ENCODE measurements at places on chromosomes 4 and X.

GRCh38 chr4:110612631-110613269 is 10.1 kb downstream of the PITX2 start:
- no peak for DNase-seq

GRCh38 chrX:110723844-110724243 is 71.8 kb downstream of the CHRDL1 start:
- DNase-seq, result no peak

- no peak for DNase-seq
Observed at GRCh38 chr4:73732759-73733431, 7.5 kb upstream of the CXCL8 start.

DNA sequence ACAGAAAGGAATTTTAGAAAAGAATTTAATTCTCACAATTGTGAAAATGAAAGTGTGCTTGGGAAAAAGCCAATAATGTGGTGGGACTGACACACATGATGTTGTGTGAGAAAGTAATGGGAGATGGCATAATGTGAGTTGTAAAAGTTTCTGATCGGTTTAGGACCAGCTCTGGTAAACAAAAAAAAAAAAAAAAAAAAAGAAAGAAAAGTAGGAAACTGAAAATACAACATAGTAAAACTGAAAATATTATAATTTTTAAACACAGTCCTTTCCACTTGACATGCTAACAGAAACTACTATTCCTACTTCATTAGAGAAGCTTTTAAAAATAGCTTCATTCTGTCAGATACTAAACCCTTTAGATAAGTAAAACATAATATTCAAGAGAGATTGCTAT is 28.2 kb downstream of the RAP1GDS1 start:
- no peak for DNase-seq

- no peak for DNase-seq
Observed at GRCh38 chr4:52743444-52744019, 7.7 kb downstream of the ERVMER34-1 start.

GRCh38 chrX:153673428-153674218 is at the start of gene PNCK:
Gene PNCK, minus strand, starts transcription at chrX:153673813. Its CDS starts 737 bp downstream, at chrX:153673076.
- DNase-seq, result no peak

GRCh38 chr4:2768921-2769336 is 12.8 kb upstream of the TNIP2 start:
- DNase-seq, result no peak

DNA sequence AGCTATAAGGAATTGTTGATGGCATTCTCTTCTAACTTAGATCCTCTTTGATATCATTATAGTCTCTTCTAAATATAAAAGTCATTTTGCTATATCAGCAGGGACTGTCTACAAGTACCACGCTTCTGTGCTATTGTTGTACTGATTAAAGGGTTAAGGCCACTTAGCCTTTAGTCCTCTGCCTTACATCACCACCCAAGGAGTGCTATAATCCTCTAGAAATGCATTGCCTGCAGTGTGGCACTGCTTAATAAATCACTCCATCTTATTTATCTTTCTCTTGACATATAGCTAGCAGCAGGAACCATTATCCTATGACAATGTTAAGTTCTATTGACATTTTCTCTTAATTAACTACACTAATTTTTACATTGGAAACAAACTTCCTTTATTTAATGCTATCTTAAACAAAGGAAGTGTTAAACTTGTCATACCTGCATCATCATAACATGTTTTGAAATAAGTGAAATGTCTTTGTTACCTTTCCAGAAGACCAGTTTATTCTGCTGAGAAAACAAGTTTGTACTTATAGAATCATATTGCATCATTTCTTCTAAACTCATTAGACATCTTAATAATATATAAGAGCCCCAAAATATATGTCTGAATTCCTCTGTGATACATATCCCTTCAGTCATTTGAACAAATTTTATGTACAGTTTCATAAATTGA is 360.9 kb upstream of the ATOH1 start:
- no peak for DNase-seq

DNA sequence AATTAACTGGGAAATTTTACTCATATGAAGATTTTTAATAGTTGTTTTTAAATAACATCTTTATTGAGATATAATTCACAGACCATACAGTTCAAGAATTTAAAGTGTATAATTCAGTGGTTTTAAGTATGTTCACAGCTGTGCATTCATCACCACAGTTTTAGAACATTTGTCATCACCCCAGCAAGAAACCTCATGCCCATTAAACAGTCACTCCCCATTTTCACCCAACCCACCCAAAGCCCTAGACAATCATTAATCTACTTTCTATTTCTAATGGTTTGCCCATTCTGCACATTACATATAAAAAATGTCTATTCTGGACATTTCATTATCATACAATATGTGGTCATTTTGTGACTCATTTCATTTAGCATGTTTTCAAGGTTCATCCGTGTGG is 2.8 kb downstream of the UPRT start:
- no peak for DNase-seq

DNA sequence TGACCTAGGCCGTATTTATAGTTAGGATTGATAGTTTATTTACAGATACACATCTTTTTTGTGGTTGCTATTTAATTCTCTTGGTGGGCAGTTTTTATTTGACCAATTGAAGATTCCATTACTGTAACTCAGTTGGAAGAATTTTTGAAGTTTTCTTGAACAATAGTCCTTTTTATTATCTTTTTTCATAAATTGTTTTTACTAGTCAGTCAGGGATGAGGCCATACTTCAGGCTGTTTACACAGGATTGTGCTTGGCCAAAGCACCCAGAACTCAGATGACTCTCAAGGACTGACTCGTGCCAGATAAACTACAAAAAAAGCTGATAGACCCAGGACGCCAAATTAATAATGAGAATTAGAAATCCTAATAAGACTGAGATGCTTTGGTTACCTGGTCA is 7.0 kb downstream of the HERC3 start:
- no peak for DNase-seq

DNA sequence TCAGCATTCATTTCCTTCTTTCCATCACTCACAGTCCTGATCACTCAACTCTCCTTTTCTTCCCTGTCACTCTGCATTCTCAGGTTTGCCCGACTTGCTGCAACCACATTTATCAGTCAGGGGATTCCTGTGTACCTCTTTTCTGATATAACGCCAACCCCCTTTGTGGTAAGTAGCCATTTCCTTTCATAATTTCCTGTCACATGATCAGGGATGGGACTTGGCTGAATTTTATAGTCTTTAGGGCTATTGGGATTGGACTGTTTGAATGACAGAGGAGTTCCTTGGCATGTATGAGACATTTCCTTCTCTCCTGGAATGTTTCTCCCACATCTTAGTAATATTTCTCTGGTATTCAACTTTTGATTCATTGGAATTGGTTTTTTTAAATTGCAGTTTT is 11.0 kb downstream of the PGM2 start:
- no peak for DNase-seq

- DNase-seq, result no peak
Observed at GRCh38 chrX:52217494-52218160, 32.9 kb downstream of the MAGED4 start.

- no peak for DNase-seq
Observed at GRCh38 chrX:110383414-110383813, 24.8 kb downstream of the RTL9 start.

GRCh38 chr4:181323061-181323460 is 920.1 kb upstream of the TENM3 start:
- DNase-seq, result no peak

GRCh38 chr4:39987485-39987884 is 9.8 kb upstream of the PDS5A start:
- no peak for DNase-seq

DNA sequence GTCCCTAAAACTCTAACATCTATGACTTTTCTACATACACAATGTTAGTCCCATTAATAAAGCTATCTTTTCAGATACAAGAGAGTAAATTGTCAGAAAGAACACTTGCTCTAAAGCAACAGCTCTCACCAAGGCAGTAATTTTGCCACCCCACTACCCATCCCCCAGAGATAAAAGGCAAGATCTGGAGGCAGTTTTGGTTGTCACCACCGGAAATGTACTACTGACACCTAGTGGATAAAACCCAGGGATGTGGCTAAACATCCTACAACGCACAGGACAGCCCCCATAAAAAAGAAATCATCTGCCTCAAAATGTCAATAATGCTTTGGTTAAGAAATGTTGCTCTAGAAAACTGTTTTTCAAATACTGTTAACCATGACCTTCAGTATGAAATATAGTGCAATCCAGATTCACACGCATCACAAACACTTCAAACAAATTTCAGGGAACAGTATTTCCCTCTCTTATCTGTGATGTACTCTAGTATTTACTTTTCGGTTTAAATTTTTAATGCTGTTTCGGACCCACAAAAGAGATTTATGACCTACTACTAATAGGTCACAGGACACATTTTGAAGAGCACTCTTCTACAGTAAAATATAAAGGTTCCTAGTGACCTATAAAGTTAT is 5.1 kb downstream of the FBXL5 start:
- no peak for DNase-seq

- DNase-seq, result no peak
Observed at GRCh38 chrX:48972220-48973164, 848 bp upstream of the KCND1 start.

- no peak for DNase-seq
Observed at GRCh38 chrX:37437160-37437559, 88.0 kb downstream of the PRRG1 start.

GRCh38 chr4:1597021-1597931 is 86.8 kb downstream of the FAM53A start:
- DNase-seq, result no peak

DNA sequence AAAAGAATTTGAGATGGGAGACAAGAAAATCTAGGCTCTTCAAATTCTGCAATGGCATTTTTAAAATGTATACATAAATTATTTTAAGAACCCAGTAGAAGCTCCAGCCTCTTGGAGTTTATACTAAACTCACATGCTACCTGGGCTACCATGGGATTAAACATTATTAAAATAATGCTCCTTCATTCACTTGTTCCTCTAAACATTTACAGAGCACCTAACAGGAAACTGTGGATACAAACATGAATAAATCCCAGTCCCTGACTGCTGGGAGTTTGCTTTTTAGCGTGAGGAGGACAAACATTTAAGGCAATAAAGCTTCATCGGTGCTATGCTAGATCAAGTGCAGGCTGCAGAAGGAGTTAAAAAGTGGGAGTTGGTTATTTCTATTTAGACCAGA is 5.4 kb upstream of the SPP1 start:
- no peak for DNase-seq

DNA sequence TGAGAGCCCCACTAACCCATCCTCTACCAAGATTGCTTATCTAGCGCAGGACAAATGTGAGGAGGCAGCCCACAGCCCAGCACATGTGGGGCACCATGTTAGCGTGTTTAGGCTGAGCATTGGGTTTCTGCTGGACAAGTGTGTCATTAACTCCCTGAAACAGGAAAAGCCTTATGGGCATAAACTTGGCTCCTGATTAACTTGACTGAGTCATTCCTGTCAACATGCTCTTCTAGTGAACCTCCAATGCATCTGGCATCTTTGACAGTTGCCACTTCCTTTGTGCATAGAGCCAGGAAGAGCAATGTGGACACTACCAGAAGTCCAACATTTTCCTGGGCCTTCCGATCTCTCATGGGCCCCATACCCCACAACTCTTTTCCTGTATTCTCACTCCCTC is 2.5 kb downstream of the SPIN2A start:
- no peak for DNase-seq

DNA sequence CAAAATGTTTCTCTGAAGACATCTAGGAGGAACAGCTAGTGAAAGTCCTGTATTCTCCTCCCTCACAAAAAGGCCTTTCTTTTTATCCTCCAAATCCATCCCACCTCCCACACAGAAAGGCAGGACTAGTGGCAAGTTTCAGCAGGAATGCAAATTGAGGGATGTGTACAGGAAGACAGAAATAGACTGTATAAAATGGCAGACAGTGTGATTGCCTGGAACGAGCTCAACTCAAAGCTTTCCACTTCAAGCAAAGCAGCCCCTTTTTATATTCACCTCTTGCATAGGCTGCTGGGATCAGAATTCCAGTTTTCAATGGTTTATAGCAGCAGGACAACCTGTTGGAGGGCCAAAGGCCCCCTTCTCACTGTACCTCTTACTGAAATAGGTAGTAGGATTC is 57.5 kb downstream of the DCX start:
- no peak for DNase-seq

- no peak for DNase-seq
Observed at GRCh38 chr4:125267630-125268029, 47.1 kb upstream of the FAT4 start.

DNA sequence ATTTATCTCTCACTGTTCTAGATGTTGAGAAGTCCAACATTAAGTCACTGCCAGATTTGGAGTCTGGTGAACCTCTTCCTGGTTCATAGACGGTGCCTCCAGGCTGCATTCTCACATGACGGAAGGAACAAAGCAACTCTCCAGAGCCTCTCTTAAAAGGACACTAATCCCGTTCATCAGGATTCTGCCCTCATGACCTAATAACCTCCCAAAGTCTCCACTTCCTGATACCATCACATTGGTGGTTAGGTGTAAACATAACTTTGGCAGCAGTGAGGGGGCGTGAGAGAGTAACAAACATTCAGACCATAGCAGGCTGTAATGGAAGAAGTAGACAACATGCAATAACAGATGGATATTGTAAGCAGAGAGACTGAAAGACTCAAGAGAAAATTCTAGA is 388.6 kb downstream of the PDHA2 start:
- no peak for DNase-seq

DNA sequence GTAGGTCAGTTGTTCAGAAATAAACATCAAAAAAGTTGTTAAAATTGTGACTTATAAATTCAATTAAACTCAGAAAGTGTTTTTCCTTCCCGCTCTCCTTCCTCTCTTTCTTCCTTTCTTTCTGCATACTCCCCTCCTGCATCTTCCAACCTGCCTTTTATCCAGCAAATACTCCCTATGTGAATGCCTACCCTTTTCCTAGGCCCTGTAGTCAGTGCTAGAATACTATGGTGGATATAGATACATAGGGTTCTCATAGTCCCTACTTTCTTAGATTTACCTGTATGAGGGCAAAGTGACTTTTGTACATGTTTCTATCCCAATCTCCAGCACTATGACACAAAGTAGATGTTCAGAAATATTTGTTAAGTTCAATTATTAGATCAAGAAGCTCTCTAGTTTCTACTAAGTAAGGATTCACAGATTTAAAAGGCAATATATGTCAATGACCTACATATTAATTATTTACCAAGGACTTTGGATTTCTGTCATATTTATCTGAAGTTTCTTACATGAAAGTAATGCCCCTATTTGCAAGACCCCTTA is 732 bp downstream of the SULT1E1 start:
- no peak for DNase-seq

DNA sequence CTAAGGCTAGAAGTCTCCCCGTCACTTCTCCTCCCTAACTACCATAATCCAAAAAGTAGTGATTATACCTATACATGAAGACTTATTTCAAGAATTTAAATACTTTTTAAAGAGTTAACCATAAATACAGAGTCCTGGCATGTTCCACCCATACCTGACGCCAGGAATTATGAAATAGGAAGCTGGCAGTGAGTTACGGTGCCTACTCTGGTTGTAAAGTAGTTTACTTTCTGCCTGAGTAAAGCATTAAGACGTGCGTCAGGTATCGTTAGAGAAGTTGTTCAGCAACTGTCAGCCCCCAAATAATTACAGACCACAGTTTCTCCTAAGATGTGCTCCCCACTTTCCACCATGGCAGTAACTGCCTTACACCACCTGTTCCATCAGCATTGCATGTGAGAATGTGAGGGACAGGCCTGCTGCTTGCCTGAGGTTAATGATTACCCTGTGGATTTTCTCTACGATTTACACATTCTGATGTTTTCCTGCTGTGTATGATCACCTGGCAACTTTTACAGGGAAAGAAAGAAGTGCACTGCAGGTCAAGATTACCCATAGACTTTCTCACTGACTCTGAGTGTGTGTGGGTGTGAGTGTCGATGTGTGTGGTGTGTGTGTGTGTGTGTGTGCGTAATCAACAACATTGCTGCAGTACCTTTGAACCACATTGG is 92.3 kb upstream of the SLC7A11 start:
- no peak for DNase-seq

Data from stimulated activated CD4-positive, alpha-beta T cell treated with anti-CD3 and anti-CD28 coated beads, Interleukin-1b, Interleukin-23, amount 100 ng/mL, for 1 hour (primary cell).